ENCODE measurements at places on chromosomes 11 and 22.

- peak; percentile 2 for DNase-seq
These were observed 284.0 kb downstream of the KIRREL3 start for GRCh38 chr11:126716456-126717083.

GRCh38 chr11:212150-213100 lies 4.9 kb downstream of the RIC8A start:
- no peak for DNase-seq

DNA sequence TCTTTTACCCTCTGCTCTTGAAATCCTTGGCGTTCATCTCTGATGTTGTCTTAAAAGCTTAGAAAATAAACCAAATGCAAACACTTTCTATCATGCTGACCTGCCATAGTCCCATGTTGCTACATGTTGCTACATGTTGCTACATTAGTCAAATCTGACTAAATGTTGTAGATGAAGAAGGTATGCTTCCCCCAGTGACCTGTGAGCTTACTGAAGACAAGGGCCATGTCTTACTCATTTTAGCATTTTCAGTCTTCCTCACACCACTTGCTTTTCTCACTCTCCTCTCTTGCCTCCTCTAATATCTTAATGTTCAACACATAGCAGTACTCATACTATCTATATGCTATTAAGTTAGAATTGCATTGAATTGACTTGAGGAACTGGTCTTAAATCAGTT lies 346.4 kb upstream of the MTNR1B start:
- DNase-seq: no peak

DNA sequence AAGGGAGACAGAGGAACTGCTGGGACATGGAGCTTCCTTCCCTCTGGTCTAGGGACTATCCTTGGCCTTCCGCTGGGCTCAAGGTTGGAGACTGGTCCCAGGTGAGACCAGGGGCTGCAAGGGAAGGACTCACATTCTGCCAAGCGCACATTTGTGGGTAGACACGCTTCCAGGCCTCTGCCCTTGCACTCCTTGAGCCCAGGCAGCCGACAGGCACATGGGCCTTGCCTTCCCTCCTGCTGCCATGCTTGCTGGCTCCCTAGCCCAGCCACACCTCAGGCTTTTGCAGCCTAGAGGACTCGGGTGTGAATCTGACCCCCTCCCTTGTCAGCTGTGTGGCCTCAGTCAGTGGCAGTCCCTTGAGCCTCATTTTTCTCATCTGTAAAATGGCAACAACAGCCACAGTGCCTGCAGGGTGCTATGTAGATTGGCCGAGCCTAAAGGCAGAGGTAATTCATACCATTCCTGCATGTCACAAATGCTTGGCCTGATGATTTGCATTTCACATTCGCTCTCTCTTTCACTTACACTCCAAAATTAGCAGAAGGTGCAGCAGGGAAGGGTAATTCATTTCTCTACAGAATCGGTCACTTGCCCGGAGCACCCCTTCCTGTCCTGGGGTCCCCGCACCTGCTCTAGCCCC lies 57.6 kb upstream of the NECTIN1 start:
- no peak for DNase-seq

DNA sequence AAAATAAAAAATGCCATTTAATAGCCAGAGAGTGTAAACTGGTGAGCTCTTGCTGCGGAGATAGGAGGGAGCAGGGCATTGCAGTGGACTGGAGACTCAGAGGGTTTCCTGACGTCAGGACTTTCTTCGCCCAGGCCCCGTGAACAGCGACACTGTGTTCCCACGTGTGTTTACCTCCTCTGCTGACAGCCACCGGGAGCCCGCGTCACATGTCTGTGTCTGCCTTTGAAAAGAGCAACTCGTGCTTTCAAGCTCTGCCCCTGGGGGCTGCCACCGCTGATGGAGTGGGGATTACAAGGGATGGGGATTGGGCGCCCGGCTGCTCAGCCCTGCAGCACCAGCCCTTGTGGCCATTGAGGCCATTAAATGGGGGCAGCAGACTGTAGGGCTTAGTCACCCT lies 3.3 kb downstream of the TANGO2 start:
- no peak for DNase-seq

- peak; percentile 62 for DNase-seq
These were observed 31.1 kb upstream of the DDI1 start for GRCh38 chr11:104005234-104005855.

DNA sequence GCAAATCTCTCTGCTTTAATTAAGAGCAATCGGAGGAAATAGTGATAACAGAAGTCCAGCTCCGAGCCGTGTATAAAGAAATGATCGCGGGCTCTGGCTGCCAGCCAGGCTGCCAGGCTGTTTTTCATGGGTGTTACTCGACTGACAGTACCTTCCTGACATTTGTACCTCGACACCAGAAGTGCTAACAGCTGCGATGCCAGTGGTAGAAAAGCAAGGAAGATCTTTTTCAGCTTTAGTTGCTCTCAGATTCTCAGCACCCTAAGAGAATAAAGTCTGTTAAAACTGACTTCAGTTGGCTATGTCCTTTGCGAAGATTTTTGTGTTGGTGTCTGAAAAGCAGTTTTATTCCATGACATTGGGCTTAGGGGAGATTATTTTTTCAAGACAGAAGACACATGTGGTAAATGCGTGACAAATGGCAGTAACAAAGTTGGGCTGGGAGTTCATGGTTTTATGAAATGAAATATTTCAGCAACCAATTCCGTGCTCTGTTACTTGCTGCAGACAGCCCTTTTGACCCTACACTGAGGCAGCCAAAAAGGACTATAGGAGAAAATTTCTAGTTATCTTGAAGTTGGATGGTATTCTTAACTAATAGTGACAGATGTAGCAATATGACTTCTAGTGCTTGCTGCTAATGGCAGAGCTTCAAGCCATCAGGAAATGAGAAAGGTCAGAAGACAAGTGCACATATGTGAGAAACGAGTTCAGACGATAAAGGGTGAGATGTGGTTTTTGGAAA lies 296.2 kb downstream of the CNTN5 start:
- no peak for DNase-seq

Measured in choroid plexus epithelial cell (primary cell).